Activated B cell treated with CpG ODN at 0.5 μM for 24 hours (primary cell): ENCODE measurements at places on chromosomes 11 and 22. TPM values are rescaled to one million over a fixed set of nuclear protein-coding genes. Genes with fewer than 3 reads are reported as not detected.

DNA sequence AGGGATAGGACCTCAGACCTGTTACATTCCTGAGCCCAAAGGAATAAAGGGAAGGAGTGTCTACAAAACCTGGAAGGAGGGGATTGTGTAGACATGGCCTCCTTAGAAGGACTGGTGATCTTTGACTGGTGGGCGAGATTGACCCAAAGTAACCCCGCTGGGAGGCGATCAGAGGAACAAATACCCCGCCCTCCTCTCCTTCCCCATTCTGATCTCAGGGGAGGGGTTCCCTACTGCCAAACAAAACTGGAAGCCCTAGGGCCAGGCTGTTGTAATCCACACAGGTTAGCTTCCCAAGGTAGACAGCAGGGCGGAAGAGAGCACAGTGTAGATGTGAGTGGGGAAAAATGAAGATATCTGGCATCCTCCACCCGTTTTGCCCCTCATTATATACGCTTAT is 24.7 kb downstream of the NCF4 start:
- DNase-seq: no peak

DNA sequence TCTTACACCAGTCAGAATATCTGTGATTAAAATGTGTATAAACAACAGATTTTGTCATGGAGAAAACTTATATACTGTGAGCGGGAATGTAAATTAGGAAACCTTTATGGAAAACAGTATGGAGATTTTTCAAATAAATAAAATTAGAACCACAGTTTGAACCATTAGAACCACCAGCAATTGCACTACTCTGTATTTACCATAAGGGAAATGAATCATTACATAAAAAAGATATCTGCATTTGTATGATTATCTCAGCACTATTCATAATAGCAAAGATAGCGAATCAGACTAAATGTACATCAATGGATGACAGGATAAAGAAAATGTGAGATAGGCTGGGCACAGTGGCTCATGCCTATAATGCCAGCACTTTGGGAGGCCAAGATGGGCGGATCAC is 7.4 kb upstream of the OR52N4 start:
- no peak for DNase-seq

- no peak for DNase-seq
Measured at GRCh38 chr11:20688761-20689160, 19.4 kb downstream of the NELL1 start.

DNA sequence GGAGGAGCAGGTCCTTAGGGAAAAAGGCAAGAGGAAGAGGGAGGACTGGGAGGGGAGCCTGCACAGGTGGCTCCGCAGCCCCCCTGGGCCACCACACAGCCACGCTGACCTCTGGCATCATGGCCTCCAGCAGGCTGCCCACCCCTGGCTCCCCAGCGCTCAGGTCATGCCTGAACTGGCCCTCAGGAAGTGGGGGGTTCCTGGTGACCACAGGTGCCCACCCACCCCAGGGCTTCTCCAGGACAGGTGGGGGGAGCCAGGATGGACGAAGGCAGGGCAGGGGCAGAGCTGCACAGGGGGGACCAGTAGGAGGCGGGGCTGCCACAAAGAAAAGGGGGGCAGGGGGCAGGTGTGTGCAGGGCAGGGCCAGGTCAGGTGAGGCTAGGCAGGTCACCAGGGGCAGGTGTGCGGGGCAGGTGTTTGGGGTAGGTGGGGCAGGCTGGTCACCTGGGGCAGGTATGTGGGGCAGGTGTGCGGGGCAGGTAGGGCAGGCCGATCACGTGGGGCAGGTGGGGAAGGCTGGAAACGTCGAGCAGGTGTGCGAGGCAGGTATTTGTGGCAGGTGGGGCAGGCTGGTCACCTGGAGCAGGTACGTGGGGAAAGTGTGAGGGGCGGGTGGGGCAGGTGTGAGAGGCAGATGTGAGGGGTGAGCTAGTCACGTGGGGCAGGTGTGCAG is 997 bp downstream of the DEAF1 start:
- DNase-seq: no peak

DNA sequence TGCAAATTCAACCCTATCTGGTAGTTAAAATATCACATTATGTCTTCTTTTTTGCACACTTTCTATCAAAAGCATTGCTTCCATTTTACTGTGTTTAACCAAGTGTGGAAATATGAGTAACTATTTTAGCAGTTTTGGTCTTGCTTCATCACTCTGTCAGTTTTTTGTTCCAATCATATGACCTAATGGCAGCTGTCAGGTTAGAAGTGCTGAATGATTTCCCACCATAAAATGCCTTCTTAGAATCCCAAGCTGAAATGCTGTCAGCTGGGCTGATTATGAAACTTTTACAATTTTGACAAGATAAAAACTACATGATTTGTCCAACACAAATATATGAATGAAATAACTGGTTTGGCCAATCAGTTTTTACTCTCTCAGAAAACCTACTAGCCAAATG is 1654.6 kb upstream of the RAG2 start:
- no peak for DNase-seq

DNA sequence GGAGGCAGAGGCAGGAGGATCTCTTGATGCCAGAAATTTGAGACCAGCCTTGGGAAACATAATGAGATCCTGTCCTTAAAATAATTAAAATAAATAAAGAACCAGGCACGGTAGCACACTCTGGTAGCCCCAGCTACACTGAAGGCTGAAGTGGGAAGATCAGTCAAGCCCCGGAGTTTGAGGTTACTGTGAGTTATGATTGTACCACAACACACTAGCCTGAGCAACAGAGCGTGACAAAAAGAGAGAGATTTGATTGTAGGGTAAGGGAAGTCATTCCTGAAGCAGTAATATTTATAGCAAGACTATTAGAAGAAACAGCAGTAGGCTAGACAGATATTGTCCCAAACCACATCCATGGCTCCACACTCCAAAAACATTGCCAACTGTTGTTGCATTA is 1408.4 kb upstream of the TENM4 start:
- DNase-seq: no peak

DNA sequence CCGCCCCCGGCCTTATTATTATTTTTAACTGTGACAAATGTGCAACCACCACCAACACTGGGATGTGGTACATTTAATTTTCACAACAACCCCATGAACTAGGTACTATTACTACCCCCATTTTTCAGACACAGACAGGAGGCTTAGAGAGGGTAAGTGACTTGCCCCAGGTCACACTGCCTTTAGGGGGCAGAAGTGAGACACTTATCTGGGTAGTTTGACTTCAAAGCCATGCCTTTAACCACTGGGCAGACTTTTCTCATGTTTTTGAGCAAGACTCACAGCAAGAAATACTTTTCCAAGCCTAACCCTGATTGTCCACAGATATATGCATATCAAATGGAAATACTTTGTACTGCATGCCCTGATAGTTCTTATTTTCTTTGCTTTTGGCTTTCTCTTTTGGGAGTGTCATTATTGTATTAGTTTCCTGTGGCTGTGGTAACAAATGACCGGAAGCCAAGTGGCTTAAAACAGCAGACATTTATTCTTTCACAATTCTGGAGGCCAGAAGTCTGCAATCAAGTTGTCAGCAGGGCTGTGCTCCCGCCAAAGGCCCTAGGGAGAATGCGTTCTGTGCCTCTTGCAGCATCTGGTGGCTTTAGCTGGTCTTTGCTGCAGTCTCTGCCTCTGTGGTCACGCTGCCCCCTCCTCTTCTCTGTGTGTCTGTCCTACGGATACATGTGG is 110.8 kb downstream of the GRIK4 start:
- DNase-seq: no peak

GRCh38 chr11:126753990-126754389 is 246.6 kb downstream of the KIRREL3 start:
- DNase-seq: no peak

- DNase-seq: no peak
Measured at GRCh38 chr22:45169591-45170466, 6.1 kb downstream of the NUP50 start.

- DNase-seq: no peak
Measured at GRCh38 chr11:66915866-66916265, 42.3 kb downstream of the PC start.

- DNase-seq: no peak
Measured at GRCh38 chr11:1641096-1641495, 11.5 kb downstream of the KRTAP5-5 start.

DNA sequence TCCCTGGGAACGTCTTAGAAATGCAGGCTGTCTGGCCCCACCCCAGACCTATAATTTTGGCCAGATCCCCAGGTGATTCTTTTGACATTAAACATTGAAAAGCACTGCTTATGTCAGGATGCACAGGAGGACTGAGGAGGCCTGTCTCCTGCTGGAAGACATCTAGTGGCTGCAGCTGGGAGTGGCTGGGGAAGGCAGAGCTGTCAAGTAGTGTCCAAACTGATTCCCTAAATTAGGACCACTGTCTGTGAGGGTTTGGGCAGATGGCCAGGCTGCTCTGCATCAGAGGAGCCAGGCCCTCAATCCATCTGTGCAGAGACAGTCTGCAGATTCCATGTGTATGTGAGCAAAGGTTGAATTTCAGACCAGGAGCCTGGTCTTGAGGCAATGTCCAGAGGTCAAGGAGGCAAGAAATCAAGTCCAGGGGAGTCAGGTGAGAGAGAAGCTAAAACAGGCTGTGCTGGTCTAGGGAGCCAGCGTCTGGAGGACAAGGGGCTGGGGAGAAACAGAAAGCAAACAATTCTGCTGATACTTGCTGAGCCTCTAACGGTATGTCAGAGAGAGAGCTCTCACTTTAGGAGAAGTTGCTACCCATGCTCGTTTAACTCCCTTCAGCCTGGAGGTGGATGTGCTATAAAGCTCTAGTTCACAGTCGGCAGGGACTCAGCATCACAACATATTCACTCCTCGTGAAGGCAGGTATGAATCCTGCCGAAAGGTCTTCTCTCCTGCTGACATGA is 15.3 kb upstream of the SYTL2 start:
- no peak for DNase-seq

GRCh38 chr22:32979606-32980005 is 78.6 kb downstream of the SYN3 start:
- DNase-seq: no peak

DNA sequence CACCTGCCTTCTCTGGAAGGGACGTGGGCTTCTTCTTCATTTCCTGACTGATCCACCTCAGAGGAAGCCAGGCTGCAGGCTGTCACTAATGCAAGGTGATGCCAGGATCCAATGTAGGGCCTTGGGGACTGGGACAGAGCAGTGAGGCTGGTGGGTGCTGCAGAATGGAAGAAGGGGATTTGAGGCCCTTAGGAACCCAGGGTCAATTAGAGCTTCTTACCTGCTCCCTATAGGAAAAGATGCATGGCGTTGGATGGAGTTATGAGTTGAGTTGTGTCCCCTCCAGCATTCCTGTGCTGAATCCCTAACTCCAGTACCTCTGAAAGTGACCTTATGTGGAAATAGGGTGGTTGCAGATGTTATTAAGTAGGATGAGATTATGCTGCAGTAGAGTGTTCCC is 190.4 kb downstream of the MIAT start:
- no peak for DNase-seq

DNA sequence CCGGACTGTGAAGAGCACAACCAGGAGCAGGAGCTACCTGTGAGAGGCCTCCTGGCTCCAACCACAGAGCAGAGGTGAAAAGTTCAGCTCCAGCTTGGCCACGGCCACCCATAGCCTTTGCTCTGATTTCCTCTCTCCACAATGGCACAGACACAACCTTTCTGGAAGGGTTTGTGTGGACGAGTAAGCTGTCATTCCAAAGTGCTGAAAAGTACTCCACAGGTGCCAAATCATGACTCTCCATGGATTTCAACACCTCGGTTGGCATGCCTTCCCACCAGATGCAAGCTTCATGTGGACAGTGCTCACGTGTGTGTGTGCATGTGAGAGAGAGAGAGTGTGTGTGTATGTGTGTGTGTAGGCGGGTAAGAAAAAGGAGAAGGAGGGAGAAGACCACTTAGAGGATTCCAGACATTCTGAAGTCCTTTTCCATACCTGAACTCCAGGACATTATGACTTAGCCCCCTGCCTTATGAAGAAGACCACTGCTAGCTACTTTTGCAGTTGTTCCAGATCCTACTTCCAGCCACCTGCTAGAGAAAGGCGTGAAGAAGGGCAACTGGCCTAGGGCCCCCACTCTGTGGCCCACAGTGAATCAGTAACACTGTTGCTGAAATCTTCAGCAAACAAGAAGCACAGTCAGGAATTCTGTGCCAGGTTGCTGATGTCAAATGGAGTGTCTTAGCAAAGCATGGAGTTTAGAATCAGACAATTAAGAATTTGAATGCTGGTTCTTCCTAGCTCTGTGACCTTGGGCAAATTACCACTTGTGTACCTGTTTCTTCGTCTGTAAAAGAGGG is 13.9 kb upstream of the NAV2 start:
- no peak for DNase-seq

- no peak for DNase-seq
Measured at GRCh38 chr11:126968915-126969314, 31.7 kb downstream of the KIRREL3 start.

DNA sequence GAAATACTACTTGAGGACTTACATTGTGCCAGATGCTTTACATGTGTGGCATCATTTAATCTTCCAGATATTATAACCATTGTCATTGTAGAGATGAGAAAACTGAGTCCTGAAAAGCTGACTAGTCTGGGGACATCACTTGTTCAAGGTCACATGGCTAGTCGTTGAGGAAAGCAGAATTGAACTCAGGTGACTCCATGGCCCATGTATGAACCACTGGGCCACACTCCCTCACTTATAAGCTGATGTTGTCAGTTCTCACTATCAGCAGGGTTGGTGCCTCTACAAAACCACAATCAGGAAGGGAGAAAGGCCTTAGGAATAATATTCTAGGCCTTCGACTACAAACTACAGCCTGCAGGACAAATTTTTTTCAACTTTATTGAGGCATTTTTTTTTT is 26.1 kb upstream of the ADA2 start:
- no peak for DNase-seq

Gene GGTLC2
- not detected in 2 replicates for total RNA-seq

Gene MAJIN
- 0.20 and 1.5 TPM in 2 replicates for total RNA-seq

Gene APOBEC3B
- total RNA-seq: 8.0 TPM in 2 replicates

Gene LGALS12
- not detected in 2 replicates for total RNA-seq

Gene GRM5
- total RNA-seq: not detected in 2 replicates

Gene SLC22A8
- not detected in 2 replicates for total RNA-seq

Gene TREH
- total RNA-seq: not detected in 2 replicates

Gene POU2F3
- total RNA-seq: not detected in 2 replicates

Gene RGL4
- total RNA-seq: 0.42 and 0.81 TPM in 2 replicates
